Stimulated activated CD8-positive, alpha-beta memory T cell treated with anti-CD3 and anti-CD28 coated beads, Interleukin-4, amount 100 ng/mL, for 48 hours (primary cell): ENCODE measurements at places on chromosomes 4 and X.

DNA sequence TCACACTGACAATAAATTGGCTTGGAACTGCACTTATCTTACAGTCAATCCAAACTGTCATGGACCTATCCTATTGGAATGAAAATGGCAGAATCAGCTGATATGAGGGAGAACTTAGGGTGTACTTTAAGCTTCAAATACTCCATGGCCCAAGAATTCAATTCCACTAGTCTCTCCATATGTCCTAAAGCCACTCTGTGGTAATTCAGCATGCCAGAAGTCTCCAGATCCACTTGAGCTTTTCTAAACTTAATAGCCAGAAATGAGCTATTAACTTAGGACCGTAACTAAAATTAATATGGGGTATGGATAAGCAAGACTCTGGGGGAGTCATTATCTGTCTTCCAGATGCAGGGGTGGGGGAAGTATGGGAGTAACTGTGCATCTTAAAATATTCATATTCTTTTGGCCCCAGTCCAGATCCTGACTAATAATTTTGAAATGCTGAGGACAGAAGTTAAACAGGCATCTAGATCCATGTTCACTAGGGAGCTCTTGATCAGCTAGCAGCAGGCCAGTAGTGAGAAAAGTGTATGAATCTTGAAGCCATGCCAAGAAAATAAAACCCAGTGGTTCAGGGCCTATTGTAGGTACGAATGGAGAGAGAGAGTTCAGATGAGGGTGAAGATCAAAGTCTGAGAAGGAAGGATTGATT is 167.6 kb downstream of the DKK2 start:
- no peak for DNase-seq

DNA sequence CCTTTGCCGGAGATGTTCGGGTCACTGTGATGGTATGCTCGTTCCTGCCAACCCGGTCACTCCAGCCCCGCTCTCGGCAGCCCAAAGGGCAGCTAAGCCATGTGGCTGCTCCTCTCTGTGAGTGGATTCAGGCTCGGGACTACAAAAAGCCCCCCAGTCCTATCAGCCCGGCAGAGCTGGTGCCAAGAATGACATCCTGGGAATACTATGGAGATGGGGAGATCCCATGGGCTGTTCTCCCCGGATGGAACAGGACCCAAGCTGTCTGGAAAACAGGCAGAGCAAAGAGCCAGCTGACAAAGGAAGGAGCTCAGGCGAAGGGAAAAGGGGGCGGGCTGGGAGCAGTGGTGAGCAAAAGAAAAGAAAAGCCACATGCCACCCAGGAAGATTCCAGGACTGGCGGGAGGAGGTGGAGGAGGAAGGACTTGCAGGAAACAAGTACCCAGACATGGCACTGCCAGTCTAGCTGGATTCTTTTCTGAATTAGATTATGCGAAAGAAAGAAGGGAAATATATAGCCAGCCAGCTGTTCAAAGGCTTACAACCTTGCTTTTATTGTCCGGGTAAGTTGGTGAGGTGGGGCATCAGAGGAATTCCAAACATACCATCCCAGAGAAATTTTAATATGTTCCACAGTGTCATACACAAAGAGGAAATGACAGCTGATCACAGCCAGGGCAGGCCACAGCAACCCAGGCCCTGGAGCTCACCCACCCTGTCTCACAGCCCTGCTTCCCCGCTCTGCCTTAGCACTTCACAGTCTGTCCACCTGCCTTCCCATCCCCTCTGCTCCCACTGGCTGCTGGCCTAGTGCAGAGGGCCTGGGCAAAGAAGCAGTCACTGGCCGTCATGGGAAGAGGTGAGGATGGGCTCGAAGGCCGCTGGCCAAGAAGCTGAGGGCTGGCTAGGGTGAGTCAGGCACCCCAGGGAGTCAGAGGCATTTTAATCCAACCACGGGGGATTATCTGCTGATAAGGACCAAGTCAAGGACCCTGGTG is 3.4 kb downstream of the NDP start:
- no peak for DNase-seq

DNA sequence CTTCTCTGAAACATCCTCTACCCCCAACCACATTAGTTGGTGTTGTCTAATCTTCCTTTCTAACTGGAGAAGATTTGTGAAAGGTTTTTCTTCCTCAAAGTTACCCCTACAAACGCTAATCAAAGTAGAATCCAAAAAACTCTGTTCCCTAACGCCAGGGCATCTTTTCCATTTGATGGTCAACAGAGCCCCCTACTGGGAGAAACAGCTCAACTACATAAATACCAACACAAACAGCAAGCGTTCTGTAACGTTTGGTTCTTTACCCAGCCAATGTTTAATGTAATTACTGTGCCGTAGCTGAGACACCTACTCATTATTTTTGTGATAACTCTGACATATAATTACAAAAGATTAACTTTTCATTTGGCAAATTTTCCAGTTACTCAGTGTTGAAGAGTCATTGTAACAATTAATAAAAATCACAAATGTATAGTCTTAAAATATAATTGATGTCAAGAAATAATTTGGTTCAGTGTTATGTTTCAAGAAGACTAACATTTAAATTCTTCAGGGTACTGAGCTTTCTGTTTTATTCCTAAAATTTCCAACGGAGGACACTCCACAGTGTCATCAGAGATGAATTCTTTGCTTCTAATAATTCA is 94.9 kb upstream of the TBC1D9 start:
- DNase-seq = peak; percentile 25

DNA sequence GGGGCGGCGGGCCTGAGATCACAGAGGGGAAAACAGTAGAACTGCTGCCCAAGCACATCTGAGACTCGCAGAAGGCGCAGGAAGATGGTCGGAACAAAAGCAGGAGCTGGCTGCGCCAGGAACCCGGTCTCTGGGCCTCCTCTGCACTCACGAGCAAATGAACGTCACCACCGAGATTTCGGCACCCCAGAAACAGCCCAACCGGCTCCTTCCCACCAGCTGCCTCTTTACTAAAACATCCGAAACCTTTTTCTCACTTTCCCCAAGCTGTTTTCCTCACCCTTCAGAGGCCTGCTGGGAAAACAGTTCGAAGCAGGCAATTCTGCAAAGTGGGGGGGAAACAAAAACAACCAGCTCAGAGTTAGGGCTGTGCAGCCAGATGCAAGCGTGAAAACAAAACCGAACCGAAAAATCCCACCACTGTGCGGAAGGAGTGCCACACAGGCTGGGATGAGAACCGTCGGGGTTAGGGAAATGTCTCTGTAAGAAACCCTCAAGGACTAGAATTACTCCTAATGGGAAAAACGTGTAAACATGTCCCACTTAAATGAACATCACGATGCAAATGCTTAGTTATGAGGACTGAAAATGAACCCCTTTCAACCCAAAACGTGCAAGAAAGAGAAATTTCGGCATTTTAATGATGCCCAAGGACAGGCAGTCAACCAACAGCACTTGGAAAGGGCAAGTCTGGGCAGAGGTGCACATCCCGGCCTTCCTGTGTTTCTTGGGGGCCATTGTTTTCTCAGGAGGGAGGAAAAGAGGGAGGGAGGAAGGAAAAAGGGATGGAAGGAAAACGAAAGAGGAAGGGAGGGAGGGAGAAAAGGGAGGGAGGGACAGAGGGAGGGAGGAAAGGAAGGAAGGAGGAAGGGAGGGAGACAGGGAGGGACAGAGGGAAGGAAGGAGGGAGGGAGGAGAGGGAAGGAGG is 15.8 kb downstream of the DHRSX start:
- DNase-seq = no peak

DNA sequence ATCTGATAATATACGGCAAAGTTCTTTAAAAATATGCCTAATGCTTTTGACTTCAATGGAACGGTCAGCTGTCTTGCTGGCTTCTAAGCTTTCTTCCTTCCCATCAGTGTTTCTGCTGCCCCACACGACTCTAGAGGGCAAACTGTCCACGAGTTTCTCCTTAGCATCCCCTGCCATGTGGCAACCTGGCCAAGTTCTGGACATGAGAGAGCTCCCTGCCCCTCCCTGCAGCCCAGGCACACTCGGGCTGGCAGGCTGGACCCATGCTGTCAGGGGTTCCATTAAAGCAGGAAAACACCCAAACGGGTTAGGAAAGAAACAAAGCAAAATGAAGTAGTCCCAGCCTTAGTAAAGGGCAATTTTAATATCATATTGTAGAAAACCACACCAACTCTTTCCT is 38.8 kb downstream of the KDR start:
- DNase-seq = no peak

DNA sequence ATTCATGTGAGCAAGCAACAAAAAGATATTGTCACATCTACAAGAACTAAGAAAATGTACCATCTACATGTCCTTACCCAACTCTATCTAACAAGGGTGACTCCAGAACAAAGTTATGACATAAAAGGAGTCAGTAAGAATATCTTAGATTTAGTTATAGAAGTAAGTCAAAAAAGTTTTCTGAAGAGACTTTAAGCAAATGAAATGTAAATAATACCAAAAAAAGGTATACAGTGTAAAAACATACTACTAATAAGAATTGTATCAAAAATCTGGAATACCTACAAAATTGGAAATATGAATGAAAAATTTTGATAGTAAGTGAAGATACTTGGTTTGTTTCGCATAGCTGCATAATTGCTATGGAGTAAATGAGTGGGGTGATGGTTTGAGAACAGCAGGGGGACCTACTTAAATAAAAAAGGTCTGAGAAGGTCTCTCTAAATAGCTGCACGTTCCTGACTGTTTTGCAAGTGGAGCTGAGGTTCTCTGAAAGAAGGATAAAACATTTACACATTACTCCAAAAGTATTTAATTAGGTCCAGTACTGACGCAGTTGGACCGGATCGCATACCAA is 51.0 kb upstream of the ENPP6 start:
- no peak for DNase-seq
